SK-N-DZ (cell line): ENCODE measurements at places on chromosomes 12 and 14.

DNA sequence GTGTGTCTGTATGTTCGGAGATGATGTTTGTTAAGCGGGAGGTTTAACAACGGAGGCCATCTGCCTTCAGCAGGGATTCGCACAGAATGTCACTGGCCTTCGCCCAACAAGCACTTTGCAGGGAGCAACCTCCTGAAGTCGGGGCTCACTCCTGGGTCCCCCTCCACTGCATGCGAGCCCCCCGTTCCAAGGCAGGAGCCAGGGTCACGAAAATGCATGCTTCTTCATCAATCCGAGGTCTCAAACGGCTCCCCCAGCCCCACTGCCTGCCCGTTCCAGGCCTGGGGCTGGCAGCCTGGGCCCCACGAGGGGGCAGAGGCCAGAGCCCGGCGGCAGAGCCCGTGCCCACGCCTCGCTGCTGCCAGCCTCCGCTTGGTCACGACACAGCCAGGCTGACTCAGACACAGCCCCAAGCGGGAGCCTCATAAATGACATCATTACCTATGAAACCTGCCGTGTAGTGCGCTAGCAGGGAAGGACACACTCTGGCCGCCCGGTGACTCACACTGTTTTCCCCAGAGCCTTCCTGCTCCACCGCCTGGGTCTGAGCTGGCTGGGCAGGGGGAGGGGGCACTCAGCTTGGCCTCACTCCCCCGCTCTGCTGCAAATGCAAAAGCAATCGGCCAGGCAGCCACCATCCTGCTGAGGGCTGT, 169.5 kb upstream of the RTL1 start:
- DNase-seq, result peak; percentile 20

GRCh38 chr12:120368789-120369602, at the start of gene MSI1:
Gene MSI1, minus strand, starts transcription at chr12:120369164. Its CDS starts 73 bp downstream, at chr12:120369091.
- no peak for DNase-seq

GRCh38 chr14:90632871-90633270, 183.4 kb downstream of the TTC7B start:
- no peak for DNase-seq

DNA sequence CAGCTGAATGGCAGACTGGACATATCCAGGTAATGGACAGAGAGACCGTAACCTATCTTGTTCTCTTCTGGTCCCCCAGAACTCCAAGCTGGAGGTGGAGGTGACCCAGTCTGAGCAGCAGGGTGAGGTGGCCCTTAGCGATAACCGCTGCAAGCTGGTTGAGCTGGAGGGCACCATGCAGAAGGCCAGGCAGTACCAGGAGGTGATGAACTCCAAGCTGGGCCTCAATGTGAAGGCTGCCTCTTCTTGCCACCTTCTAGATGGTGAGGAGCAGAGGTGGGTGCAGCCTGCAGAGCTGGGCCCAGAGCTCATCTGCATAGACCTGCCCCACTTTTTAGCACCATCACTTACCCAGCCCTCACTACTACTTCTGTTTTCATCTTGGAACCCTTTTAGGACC, 7.2 kb upstream of the KRT86 start:
- no peak for DNase-seq

DNA sequence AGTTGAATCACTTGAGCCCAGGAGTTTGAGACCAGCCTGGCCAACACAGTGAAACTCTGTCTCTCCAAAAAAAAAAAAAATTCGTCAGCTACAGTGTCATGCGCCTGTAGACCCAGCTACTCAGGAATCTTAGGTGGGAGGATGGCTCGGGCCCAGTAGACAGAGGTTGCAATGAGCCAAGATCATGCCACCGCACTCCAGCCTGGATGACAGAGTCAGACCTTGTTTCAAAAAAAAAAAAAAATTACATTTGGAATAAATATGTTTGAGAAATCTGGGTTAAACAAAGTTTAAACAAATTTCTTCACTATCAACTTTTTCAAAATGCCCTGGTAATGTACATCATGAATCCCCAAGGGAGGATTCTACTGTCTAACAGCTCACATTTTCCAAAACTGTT, 187.0 kb upstream of the RASSF8 start:
- DNase-seq, result no peak

GRCh38 chr14:102236026-102236425, 68.9 kb downstream of the MOK start:
- DNase-seq, result no peak

GRCh38 chr12:51390457-51390856, 749 bp downstream of the GALNT6 start:
- peak; percentile 40 for DNase-seq

DNA sequence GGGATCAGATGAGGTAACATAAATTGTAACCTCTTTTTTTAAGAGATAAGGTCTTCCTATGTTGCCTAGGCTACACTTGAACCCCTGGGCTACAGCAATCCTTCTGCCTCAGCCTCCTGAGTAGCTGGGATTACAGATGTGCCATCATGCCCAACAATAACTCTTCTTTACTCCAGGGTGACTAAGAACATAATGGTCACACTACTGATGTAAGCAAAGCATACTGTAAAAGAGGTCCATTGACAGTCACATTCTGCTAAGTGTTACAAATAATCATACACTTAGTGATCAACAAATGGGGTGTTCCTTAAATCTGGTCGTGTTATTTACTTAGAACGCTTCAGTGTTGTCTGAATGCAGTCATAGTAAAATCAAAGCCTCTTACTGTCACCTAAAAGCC, 68.9 kb downstream of the EPS8 start:
- DNase-seq, result no peak

DNA sequence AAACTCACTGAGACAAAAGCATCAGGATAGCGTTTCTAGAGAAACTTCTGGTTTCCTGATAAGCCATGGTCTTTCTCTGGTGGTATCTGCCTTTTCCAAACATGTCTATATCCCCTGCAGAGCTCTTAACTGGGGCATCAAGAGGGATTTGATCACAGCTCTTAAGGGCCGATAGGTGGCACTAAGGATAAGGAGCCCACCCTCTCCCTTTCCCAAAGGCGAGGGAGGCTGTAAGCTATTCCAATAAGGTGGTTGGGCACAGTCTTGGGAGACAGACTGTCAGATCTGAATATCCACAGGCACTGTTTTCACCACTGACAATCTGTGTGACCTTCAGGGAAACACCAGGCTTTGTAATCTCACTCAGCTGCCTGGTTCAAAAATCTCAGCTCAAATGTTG, 206.0 kb downstream of the ADGRD1 start:
- DNase-seq, result peak; percentile 78

GRCh38 chr12:91902860-91903683, 242.6 kb downstream of the BTG1 start:
- no peak for DNase-seq

DNA sequence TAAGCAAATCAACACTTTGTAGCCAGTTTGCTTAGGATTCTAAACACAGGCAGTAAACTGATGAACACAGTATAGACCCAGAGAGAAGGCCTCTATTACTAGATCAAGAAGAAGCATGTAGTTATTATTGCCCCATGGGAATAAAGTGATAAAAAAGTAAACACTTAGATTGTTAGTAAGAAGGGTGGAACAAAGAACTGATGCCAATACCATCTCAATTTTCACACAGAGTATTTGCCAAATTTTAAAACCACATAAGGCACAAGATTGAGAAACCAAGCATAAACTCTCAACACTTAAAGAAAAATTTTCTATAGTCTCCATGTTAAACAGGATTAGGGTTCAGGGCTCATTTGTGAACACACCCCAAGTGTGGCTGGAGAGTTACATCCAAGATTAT, 77.0 kb upstream of the SYT1 start:
- no peak for DNase-seq

DNA sequence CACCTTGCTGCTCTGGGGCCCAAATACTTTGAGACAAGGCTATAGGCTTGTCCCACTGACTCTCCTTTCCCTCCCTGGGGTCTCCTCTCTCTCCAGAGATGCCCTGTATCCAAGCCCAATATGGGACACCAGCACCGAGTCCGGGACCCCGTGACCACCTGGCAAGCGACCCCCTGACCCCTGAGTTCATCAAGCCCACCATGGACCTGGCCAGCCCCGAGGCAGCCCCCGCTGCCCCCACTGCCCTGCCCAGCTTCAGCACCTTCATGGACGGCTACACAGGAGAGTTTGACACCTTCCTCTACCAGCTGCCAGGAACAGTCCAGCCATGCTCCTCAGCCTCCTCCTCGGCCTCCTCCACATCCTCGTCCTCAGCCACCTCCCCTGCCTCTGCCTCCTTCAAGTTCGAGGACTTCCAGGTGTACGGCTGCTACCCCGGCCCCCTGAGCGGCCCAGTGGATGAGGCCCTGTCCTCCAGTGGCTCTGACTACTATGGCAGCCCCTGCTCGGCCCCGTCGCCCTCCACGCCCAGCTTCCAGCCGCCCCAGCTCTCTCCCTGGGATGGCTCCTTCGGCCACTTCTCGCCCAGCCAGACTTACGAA, 3.1 kb downstream of the NR4A1 start:
- DNase-seq, result no peak

- DNase-seq, result peak; percentile 57
Observed at GRCh38 chr12:75812271-75813018, 219.1 kb downstream of the PHLDA1 start.

GRCh38 chr12:71011261-71011660, 90.7 kb upstream of the PTPRR start:
- no peak for DNase-seq

DNA sequence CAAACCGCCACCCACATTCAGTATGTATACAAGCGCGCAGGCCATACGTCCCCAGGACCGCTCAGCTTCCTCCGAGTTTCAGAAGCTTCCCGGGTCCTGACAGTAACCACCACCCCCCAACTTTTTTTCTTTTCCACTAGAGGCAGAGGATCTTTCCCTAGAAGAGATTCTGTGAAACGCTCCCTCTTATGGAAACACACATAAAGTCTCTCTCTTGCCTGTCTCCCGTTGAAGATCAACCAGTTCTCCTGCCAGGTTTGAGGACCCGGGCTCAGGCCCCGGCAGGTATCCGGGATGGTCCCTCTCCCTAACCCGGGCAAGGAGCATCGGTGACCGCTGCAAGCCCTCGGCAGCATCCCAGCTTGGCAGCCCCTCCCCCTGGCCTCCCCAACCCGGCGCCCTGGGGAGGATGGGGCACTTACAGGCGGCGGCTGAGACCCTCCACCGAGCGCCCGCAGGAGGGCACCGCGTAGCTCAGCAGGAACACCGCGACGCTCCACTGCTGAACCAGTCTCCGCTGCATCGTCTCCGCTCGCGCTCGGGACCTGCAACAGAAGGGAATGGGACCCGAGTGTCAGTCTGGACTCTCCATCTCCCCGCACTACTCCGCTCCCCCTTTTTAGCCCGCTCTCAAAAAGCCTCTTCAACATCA, 3.4 kb downstream of the PTHLH start:
- DNase-seq, result peak; percentile 22

GRCh38 chr12:7161327-7161726, 28.2 kb upstream of the PEX5 start:
- no peak for DNase-seq

- DNase-seq, result no peak
Observed at GRCh38 chr14:57464008-57464730, 29.5 kb downstream of the CCDC198 start.

- no peak for DNase-seq
Observed at GRCh38 chr14:53016491-53016890, 65.6 kb upstream of the FERMT2 start.

GRCh38 chr12:26018926-26019325, 60.4 kb downstream of the RASSF8 start:
- DNase-seq, result no peak

DNA sequence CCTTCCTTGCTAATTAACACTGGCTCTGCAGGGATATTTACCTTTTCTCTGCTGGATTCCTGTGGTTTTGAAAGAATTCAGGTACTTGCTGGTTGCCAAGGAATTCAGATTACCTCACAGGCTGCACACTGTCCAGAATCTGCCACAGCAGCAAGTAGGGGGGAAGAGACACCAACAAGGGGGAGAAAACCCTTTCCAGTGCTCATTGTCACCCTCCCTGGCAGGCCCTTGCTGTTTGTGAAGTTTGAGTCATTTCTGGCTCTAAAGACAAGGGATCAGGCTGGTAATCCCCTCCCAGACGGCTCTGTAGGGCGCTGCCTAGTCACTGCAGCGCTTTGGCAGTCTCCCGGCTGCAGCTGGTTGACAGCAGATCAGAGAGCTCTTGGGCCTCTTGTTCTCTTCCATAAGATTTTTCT, 50.8 kb downstream of the TTLL5 start:
- DNase-seq, result no peak

DNA sequence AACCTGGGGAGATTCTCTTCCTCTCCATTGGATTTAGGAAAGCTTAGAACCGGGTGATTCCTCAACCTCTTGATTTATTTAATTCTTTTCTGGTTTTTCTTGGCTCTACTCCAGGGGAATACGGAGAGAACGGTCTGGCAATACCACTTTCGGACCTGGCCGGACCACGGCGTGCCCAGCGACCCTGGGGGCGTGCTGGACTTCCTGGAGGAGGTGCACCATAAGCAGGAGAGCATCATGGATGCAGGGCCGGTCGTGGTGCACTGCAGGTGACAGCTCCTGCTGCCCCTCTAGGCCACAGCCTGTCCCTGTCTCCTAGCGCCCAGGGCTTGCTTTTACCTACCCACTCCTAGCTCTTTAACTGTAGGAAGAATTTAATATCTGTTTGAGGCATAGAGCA, 67.6 kb downstream of the PTPN11 start:
- no peak for DNase-seq

DNA sequence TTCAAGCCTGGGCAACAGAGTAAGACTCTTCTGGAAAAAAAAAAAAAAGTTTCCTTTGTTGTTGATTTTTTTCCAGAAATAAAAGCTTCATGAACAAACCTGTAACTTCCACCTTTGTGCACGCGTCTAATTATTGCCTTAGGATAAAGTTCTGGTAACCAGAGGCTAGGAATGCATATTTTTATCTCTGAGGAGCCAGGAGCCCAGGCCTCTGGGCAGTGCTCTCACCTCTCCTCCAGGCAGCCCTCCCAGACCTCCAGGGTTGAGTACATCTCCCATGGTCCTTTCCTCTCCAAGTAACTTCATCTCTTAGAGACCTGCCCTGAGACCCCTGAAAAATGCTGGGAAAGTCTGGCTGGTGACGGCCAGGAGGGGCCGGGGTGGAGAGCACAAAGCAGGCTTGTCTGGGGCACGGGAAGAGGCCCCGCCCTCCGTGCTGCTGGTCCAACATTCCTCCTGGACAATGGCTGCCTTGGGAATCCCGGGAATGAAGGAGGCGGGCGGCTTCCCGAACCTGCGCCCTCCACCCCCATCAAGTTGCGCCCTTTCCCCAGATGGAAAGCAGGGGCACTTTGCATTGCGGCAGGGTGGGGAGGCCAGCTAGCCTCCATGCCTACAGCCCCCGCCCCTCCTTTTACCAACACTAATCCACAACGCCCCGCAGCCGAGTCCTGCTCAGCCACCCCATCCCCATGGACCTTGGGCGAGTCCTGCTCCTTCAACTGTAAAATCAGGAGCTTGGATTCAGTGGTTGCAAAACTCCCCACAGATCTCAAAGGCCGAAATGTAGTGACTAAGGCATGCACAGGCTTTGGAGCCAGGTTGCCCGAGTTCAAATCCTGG, 7.3 kb upstream of the FIGNL2 start:
- DNase-seq, result no peak
